ENCODE measurements at places on chromosomes 2 and 18.
A peak's percentile ranks its signal among the peaks of the same experiment; 100 is the strongest.

- no peak for DNase-seq
These were observed 3.9 kb upstream of the NPPC start for GRCh38 chr2:231929961-231930592.

DNA sequence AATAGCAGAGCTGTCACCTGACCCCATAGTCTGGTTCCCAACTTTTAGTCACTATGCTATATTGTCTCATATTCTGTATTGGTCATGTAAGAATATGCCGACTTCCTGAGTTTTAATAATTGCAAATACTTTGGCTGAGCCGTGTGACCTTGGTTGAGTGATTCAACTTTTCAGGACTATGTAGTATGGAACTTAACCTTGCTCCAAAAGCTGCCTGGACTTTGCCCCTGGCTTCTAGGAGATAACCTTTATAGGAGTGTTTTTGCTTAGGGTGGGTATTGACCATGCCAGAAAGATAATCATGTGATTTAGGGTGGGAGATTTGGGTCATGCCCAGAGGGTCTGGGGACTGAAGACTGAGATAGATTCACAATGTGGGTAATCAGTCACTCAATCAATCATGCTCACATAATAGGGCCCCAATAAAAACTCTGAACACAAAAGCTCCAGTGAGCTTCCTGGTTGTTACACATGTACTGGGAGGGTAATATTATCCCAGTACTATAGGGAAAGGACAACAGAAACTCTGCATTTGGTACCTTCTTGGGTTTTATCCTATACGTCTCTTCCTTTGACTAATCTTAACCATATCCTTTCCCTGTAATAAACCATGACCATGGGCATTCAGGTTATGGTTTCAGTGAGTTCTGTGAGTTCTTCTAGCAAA lies 235.6 kb downstream of the RNF152 start:
- DNase-seq = no peak

DNA sequence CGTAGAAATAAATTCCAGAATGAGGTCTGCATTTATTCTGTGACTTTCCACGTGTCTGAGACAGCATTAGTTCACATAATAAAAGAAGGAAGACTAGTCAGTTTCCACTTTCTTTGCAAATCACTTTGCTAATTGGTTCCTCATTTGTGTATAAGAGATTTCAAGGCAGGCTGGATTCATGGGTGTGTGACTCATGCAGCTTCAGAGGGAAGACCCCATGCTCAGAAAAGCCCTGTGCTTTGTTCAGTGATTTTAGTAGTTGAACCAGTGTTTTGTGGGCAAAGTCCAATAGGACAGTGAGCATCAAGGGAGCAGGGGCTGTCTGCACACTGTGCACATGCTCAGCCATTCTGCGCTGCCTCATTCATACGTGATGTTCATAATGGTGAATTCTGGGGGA lies 297.8 kb downstream of the DLGAP1 start:
- no peak for DNase-seq

GRCh38 chr2:28588292-28588670 lies 92.4 kb downstream of the PLB1 start:
- no peak for DNase-seq

DNA sequence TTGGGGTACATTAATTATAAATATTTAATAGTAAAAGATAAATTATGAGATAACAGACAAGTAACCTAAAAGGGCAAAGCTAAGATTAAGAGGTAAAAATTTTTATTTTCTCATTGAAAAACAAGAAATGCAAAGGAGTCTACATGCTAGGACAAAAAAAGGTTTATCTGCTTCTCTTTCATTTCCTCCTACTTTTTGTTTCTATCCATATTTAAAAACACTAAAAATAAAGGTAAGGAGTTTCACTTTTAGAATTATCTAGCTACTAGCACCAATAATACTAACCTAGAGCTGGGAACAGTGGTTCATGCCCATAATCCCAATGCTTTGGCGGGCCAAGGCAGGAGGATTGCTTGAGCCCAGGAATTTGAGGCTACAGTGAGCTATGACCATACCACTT lies 1551.7 kb upstream of the SLC39A10 start:
- DNase-seq = no peak

- DNase-seq = no peak
These were observed 168.1 kb upstream of the NCK2 start for GRCh38 chr2:105576440-105577241.

DNA sequence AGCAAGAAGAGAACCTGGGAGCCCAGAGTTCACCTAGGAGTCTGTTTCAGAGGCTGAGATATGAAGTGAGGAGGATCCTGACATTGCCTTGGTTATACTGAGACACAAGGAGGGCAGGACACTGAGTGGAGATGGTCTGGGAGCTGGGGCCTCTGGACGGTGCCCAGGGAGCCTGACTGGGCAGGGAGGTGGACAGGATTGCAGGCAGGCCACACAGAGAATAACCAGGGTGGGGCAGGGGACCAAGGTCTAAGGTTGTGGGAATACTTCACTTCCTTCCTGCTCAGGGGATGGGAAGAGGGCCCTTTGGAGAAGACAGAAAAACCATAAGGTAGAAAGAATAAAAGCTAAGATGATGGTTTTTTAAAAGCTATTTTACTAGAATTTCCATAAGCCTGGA lies 18.7 kb downstream of the EDAR start:
- peak; percentile 68 for DNase-seq

GRCh38 chr2:170695521-170696410 lies 19.4 kb upstream of the SP5 start:
- no peak for DNase-seq

- DNase-seq = peak; percentile 21
These were observed 26.9 kb downstream of the C18orf63 start for GRCh38 chr18:74342416-74343043.

GRCh38 chr2:36664696-36665076 lies 31.8 kb upstream of the VIT start:
- no peak for DNase-seq

GRCh38 chr18:73340135-73340977 lies 472.6 kb upstream of the NETO1 start:
- DNase-seq = no peak

DNA sequence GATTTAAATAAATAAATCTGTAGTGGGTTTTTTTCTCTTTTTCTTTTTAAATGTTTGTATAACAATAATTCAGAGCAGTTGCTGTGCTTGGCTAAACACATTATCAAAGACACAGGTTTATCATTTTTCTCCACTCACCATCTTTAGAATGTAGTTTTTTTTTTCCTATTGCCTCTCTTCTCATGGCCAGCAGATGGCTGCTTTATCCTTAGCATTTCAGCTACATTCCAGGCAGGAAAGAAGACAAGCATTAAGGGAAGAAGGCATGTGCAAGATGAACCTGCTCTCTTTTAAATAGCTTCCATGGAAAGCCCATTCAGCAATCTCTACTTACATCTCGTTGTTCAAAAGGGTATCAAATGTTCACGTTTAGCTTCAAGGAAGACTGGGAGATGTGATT lies 42.6 kb downstream of the ARHGAP15 start:
- DNase-seq = no peak

DNA sequence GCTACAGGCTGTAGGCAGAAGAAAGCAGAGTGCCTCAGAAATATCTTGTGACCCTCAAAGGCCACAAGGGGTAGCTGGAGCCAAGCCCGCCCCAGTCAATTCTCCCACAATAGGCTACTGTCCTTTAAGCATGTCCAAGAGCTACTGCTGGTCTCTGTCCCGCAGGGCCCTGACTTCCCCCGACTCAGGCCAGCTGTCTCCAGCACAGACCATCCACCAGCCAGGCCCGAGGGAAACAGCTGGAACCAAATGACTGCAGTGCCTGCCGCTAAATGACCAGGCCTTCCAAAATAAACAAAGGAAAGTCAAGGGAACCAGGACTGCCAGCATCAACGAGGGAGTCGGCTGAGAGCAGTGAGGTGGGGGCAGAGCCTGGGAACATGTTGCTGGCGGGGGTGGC lies 36.7 kb downstream of the MCFD2 start:
- no peak for DNase-seq

- no peak for DNase-seq
These were observed 303.9 kb downstream of the CPS1 start for GRCh38 chr2:210860276-210860675.

DNA sequence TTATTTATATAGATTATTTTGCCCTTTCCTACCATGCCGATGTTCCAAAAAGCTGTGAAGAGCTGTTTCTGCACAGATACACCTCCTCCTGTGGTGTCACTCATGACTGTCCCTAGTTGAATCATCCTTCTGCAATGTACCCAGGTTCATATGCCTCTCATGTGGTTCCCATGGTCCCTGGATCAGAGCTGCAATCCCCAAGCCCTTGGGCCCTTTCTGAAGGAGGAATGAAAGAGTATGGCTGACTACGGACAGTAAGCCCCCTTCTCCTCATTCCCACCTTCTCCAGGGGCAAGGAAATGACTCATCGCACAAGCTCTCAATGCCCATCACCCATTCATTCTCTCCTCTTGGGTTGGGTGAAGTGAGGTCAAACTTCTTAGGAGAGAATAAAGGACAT lies 63.9 kb upstream of the ACVR1 start:
- DNase-seq = no peak

GRCh38 chr2:70367722-70368323 lies 66.0 kb upstream of the FAM136A start:
- peak; percentile 72 for DNase-seq

DNA sequence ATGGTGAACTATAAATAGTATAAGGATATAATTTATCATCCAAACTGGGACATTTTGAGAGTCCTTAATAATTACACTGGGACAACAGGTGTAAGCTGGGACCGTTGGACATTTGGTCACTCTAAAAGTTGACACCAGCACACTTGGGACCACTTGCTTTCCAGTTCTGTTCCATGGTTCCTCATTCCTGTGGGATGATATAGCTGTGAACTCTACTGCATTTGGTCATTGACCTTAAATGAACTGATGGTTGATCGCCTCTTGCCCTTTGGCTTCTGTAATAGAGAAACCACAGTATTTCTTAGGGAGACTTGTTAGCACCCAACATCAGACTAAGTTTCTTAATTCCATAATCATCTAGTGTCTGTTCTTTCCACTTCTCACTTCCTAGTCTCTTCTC lies 46.7 kb downstream of the EML6 start:
- DNase-seq = no peak

DNA sequence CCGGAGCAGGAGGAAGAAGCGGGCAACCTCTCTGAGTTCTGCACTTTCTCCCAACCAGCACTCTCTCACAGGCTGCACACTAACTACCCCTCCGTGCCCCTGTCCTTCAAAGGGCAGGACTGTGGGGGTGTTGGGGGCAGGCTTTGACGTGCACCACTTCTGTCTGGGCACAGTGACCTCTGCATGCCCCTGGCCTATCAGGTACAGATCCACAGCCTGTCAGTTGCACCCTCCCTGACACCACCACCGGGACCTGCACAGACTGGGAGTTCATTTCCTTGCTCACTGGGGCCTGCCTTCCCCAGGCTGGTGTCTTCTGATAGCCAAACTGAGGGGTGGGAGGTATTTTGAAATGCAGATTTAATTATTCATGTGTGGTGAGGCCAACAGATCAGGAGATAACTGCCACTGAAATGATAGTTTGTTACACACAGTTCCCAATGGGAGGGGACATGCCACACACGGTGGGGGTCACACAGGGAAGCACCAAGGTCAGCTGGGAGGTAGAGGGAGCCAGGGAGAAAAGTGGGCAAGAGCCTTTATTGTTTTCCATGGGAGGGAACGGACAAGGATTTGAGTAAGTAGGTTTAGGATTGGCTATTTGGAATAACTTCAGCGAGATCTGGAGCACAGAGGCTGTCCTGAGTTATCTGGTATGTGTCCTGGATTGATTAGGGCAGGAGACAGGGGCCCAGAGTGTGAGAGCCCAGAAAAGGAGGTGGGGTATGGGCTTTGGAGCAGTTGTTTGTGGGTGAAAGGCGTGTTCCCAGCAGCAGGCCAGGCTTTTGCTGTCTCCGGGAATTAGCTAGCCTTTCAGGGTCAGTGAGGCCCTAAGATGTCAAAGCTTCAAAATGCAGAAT lies 251.6 kb downstream of the AFF3 start:
- DNase-seq = no peak

GRCh38 chr18:78319961-78320360 lies 659.7 kb upstream of the SALL3 start:
- DNase-seq = no peak

- DNase-seq = no peak
These were observed 55.0 kb downstream of the APOB start for GRCh38 chr2:20988905-20989304.

GRCh38 chr2:198441901-198442300 lies 637.5 kb downstream of the PLCL1 start:
- no peak for DNase-seq

DNA sequence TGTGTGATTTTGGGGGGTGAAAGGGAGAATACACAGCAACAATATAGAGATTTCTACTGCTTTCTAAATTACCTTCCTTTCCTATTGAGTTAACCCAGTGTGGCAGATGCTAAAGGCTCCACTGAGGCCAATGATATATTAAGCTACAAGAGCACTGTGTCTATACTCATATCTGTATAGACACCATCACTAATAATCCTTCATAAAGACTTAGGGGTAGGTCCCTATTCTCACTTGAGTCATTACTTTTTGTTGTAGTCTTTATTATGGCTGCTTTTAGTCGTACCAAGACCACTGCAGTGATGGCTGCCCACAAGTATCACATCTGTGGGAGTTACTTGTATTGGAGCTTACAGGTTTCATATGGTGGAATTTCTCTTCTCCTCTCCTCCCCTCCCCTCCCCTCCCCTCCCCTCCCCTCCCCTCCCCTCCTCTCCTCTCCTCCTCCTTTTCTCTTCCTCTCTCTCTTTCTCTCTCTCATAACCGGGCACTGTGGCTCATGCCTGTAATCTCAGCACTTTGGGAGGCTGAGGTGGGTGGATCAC lies 637.6 kb downstream of the ADCYAP1 start:
- DNase-seq = no peak

- no peak for DNase-seq
These were observed 22.5 kb downstream of the MOB4 start for GRCh38 chr2:197538412-197538811.

GRCh38 chr2:130766037-130766436 lies 10.7 kb downstream of the AMER3 start:
- DNase-seq = no peak

- no peak for DNase-seq
These were observed 213.2 kb upstream of the ARL4C start for GRCh38 chr2:234710066-234710465.

- DNase-seq = no peak
These were observed 98.7 kb downstream of the TWIST2 start for GRCh38 chr2:238946318-238947242.

- no peak for DNase-seq
These were observed 115.6 kb downstream of the SMAD7 start for GRCh38 chr18:48835119-48835518.

DNA sequence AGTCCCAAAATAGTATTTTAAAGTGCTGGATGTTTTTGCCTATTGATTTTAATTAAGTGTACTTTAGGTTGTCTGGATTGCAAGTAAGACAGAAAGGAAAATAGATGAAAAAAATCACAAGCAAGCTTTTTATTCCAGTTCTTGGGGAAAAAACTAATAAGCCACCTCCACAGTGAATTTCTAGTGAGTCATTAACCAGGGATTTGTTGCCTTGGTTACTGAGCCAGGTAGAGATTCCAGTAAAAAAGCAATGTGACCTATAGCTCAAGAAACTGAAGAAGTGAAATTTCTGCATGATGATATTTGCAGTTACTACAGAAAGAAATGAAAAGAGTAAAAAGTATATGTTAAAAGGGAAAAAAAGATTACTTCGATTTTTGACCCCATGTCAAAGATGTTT lies 160.6 kb downstream of the METTL4 start:
- no peak for DNase-seq

All from transverse colon (tissue), 4 donors.